CD4-positive, alpha-beta T cell treated with Interleukin-10 for 1 hour (primary cell): ENCODE measurements at places on chromosomes 11 and 22.

- DNase-seq: no peak
Measured at GRCh38 chr22:37082251-37082873, 27.2 kb downstream of the TMPRSS6 start.

DNA sequence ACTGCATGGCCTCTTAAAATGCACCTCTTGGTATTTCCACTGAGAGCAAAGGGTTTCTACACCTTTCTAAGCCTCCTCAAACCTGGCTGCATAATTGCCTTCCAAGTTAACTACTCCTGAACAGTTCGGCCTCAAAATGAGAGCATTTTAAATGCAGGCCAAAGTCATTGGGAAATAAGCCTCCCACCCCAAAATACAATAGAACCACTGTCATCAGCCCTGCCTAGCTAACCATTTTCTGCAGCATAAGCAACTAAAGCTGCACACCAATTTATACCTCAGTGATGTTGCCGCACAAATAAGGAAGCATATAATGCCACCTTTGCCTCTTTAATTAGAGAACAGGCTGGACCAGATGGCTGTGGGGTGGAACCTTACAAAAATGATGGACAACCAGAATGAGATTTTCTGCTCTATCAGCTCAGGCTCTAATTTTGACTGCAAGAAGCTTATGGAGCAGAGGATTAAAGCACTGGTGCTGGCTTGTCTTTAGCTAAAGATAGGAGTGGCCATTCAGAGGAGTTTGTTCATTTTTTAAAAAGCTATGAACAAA is 4.3 kb downstream of the TOB2 start:
- no peak for DNase-seq

- DNase-seq: no peak
Measured at GRCh38 chr11:101008961-101009689, 120.5 kb downstream of the PGR start.

DNA sequence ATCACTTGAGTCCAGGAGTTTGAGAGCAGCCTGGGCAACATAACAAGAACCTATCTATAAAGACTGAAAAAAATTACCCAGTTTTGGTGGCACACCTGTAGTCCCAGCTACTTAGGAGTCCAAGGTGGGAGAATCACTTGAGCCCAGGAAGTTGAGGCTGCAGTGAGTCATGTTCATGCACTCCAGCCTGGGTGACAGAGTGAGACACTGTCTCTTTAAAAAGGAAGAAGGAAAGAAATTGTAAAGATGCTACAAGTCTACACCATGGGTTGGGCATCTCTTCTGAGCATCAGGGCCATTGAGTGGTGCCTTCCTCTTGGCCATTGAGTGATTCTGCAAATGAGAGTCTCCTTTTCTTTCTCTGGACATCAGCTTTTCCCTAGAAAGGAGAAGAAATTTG is 15.7 kb upstream of the MTMR3 start:
- no peak for DNase-seq

DNA sequence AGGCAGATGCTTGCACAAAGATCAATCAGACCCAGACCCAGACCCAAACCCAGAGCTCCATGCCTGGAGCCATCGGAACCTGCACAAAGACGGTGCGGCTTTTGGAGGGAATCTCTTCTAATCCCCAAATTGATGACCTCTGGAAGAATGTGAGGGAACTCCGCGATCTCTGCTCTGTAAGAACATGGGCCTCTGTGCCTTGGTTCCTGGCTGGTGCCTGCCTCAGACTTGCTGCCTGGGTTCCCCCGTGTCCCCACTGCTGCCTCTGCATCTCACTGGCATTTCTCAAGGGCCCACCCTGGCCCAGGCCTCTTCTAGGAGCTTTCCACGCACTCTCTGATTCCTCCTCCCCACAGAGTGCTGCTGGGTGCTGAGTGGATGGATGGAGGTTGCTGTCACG is 1044.4 kb downstream of the TBC1D22A start:
- DNase-seq: no peak

DNA sequence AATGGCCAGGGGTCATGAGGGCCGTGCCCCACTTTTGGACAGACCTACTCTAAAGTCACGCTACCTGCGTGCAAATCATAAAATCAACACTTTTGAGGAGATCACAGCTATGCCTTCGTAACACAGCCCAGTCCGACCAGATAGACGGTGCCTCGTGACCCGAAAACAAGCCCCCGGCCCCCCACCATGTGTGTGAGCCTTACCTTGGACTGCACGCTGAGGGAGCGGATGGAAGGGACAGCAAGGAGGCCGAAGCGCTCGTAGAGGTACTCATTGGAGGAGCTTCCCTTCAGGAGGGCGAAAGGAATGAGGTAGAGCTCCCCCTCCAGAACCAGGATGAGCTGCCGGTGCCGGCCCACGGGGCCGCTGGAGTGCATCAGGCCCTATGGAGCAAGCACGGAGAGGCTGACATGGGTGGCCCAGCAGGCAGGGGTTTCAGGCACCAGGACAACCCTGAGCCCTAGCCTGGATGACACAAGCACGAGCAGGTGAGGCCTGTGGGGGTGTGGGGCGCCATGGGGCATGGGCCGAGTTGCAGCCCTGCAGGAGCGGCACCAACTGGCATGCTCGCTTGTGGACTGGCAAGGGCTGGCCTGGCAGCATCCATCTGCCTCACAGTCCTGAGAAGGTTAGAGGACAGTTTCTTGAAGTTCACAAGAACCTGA is 82.2 kb upstream of the PITPNB start:
- DNase-seq: no peak

- no peak for DNase-seq
Measured at GRCh38 chr22:24455751-24456426, 28.5 kb downstream of the ADORA2A start.

GRCh38 chr11:119975561-119976152 is 162.3 kb downstream of the TRIM29 start:
- DNase-seq: no peak

DNA sequence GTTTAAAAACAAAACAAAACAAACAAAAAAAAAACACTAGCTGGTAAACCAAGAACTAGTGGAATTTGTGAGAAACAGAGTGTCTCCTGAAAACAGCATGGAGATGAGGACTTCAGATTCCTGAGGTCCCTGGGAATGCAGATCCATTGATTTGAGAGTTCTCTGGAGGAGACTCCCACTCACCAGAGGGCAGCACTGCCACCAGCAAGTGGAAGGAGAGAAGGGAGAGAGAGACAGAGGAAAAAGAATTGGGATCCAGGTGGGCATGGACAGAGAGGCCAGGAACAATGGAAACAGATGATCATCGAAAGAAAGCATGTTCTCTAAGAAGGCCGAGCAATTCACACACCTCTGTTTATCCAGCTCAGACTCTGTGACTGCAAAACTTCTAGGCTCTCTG is 31.8 kb downstream of the ETS1 start:
- no peak for DNase-seq

GRCh38 chr11:3153291-3153861 is 11.7 kb downstream of the OSBPL5 start:
- no peak for DNase-seq

- DNase-seq: no peak
Measured at GRCh38 chr22:46140989-46141928, 9.1 kb upstream of the PPARA start.

DNA sequence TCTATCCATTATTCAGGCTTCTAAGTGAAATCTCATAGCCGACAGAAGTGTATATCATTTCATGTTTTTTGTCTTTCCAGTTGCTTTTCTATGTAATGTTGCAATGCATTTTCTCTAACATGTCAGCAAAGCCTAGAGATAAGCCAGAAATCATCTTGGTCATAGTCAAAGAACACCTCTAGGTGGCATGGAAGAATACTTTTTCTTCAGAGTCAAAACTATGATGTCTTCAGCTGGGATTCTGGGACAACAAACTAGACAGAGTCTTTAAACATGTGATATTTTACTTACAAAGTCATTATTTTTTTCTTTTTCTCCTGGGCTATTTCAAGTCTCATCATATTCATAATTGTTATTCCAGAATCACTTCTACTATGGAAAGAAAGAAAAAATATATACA is 4.4 kb downstream of the GAS2 start:
- no peak for DNase-seq
